Stimulated activated naive CD4-positive, alpha-beta T cell (primary cell): ENCODE measurements at places on chromosomes 3 and 15.

DNA sequence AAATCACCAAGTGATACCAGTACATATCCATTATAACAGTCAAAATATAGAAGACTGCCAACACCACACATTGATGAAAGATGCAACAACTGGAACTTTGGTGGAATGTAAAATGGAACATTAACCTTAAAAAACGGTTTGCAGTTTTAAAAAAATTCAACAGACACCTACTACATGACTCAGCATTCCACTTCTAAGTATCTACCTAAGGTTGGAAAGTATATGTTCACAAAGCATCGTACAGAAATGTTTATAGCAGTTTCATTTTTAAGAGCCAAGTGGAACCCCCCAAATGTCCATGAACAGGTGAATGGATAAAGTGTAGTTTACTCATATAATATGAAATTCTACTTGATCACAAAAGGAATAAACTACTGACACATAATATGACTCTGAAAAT is 314.7 kb upstream of the ARRDC4 start:
- DNase-seq: no peak

- no peak for DNase-seq
Observed at GRCh38 chr3:112976001-112976400, 1.1 kb upstream of the CD200R1 start.

DNA sequence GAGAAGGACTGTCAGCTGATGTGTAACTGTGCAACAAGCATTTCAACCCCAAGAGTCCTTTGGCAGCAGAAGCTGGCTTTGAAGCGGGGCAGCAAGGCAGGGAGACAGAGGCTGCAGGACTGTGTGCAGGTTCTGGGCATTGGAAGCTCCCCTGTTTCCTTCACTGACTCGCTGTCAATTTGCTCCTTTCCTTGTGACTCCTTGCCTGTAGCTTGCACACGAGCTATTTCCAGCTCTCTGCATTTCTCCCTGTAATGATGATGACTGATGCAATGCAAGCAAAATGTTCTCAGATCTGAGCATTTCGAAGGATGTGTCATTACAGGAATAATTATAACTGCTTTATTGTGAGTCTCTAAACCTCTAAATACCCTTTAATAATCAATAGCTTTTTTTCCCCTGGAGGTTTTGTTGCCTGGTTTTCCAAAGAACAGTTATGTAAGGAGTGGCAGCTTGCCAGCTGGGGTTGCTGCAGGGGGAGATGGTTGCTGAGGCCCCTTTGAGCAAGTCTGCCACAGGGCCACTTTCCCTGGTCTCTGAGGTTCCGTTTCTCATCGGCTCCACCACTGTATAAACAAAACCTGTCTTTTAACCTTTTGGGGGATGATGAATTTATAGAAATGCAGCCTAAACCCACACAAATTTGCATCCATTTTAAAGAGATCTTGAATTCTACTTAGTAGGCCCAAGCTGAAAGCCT is 2.8 kb downstream of the APOD start:
- DNase-seq: no peak

DNA sequence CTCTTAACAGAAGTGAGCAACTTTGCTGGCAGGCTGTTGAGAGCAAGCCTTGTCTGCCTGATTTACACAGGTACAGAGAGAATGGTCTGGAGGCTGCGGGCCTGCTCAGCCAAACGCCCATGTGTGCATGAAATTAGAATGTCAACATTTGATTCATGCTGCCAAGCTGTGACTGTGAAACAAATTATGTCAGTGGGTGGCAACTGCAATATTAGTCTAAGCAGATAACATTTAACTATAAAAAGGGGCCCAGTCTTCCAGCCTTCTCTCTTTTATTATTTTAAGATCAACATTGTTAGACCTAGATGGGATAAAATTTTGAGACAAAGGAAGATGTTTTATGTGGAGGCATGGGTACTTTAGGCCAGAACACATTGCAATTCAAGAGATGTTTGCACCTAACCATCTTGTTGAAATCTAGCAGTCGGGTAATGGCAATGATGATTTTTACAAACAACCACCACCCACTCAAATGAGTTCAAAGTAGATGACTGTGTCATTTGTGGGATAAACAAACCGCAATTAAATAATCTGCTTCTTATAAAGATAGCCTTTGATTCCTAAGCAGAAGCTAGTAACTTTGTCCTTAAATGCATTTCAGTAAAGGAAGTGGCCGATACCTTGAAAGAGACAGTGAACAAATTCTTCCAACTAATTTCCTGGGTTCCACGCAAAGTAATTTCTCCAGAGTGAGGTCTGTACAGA is 70.2 kb downstream of the FOXB1 start:
- no peak for DNase-seq

GRCh38 chr3:7764115-7764514 is 737.5 kb upstream of the LMCD1 start:
- DNase-seq: no peak

GRCh38 chr3:131714585-131715220 is 211.9 kb upstream of the MRPL3 start:
- no peak for DNase-seq

DNA sequence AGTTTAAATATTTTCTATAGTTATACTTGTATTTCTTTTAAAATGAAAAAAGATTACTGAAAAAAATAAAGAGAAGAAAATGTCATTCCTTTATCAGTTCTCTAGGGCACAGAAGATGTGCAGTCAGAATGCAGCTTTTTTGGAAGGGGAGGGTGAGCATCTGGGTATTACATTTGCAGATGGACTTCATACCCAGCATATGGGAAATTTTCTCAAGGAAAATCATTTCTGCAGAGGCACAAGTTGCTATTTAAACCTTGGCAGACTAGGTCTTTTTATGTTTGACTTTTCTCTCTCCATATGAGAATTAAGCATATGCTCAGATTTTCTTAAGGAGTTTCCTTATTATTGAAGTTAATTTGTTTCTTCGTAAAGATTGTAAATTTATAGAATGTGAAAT is 39.5 kb upstream of the ZNF385D start:
- no peak for DNase-seq

DNA sequence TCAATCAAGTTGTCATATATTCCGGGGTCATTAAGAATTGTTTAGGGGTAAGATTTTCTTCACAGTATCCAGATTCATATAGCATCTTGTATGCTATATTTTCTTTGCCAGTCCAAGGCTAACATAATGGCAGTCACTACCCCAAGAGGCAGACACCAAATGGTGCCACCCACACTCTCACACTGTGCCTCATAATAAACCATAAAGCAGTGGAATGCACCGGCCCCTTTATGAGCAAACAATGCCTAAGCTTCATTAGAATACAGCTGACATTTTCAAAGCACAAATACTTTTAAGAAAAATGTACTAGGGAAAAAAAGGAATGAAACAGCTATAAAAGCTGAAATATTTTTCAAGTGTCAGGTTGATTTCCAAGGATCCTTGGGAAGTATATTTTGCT is 121.6 kb downstream of the TFDP2 start:
- DNase-seq: no peak

DNA sequence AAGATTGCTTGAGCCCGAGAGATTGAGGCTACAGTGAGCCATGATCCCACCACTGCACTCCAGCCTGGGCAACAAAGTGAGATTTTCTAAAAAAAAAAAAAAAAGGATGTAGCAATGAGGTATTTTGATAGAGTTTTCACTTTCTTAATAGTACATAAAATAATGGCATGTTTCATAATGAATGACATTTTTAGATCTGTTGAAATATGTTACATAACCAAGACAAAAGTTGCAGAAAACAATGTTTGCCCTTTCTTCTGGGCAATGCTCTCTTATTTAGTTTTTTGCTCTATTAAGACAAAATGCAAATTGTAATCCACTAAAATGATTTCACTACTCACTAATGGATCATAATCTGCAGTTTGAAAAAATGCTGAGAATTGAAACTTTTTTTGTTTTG is 4.4 kb upstream of the MAPK6 start:
- no peak for DNase-seq

DNA sequence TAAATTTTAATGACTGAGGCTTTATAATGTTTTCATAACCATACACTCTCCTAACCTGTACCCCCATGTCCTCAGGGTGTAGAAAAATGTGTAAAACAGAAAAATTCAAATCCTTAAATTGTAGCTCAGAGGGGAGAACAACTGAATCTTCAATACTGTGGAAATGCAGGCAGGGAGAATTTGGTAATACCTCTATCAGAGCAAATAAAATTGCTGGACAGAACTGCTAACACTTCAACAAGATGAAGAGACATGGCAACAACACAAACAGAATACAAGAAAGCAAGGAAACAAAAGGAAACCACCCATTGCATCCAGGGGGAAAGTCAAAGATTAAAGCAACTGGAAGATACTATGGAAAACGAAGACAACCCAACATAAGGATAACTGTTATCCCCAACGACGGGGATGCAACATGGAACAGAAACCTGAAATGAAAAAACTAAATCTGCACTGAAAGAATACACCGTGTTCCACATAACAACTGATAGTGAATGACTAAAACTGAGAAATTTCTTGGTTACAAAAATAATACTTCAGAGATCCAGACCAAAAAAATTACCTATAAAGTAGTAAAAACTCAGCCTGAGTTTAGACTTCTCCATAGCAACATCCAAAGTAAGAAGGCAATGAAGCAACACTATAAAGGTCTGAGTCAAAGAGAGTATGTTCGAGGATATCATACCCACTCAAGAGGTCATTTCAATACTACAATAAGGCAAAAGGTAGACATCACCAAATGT is 48.5 kb downstream of the HACD2 start:
- no peak for DNase-seq

DNA sequence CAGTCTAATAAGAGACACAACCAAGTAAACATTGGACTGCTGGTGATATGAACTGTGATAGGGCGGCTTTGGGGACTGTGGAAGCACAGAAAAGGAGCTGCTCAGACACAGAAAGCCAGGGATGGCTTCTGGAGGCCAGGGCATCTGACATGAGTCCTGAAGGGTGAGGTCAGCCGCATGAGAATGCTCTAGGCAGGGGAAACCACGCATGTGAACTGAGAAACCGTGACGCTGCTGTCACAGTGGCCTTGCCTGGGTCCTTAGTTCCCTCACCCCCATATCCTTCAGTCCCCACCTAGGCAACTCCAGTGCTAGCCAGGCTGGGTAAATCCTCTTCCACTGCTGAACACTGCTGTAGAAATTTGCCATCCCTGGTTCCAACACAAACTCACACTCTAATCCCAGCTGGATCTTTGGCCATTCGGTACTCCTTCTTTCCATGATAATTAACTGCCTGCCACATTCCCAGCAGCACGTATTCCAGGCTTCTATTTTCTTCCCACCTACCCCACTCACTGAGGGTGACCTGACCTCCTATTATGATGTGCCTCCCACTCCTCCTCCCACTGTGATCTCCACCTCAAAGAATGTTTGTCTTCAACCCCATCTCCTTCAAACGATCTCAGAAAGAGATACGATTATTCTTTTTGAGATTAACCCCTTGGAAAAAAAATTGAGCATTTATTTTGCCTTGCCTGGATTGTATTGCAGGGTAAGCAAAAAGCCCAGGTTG is 31.4 kb downstream of the CRYGS start:
- no peak for DNase-seq

DNA sequence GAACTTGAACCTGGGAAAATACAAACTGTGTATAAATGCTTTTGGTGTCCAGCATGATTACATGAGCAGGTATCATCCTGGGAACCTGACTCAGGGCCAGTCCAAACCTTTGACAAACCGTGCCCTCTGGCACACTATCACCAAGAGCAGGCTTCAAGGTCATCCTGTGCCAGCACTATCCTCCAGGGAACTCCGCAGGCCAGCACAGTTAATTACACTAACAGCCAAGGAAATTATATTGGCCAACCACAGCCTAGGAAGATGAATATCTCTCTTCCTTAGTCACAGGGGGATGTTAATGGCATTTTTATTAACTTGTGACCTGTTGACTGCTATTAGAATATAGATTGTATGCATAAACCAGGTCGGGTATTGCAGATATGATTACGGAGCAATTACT is 262.0 kb downstream of the TUSC7 start:
- no peak for DNase-seq

DNA sequence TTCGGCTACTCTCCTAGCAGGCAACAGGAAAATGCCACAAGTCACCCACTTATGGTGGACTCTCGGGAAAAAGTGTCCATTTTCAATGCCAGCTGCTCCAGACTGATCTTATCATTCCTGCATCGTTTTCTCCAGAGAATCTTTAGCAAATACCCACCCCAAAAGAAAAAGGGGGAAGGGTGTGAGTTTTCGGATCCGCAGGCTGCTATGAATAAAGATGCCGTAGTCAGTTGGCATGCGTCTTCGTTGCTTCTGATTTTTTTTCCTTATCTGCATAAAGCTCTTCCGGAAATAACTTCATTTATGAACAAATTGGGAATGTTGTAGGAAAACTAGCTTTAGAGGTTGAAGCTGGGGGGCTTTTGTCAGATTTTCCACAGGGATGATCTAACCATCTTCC is 22.4 kb upstream of the VILL start:
- DNase-seq: no peak

GRCh38 chr15:64447536-64448315 is 12.7 kb upstream of the ZNF609 start:
- no peak for DNase-seq

GRCh38 chr15:28005004-28005527 is 94.0 kb downstream of the OCA2 start:
- DNase-seq: no peak

GRCh38 chr3:183285828-183286457 is 32.9 kb downstream of the B3GNT5 start:
- peak; percentile 83 for DNase-seq

- peak; percentile 39 for DNase-seq
Observed at GRCh38 chr3:16309558-16309957, 44.5 kb downstream of the OXNAD1 start.

DNA sequence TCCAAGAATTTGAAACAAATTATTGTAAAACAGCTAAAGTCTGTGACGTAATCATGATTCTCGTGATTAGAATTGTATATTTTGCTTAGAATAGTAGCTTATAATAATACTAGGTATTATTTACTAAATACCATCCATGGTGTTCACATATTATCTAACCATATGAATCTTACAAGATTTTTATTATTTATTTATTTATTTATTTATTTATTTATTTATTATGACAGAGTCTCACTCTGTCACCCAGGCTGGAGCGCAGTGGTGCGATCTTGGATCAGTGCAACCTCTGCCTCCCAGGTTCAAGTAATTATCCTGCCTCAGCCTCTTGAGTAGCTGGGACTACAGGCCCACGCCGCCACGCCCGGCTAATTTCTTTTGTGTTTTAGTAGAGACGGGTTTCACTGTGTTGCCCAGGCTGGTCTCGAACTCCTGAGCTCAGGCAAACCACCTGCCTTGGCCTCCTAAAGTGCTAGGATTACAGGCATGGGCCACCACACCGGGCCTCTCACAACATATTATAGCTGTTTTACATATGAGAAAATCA is 173.5 kb downstream of the EPHA3 start:
- DNase-seq: no peak

GRCh38 chr15:75994220-75994619 is 18.0 kb downstream of the NRG4 start:
- DNase-seq: no peak

GRCh38 chr15:99165020-99165790 is 60.3 kb downstream of the SYNM start:
- no peak for DNase-seq

DNA sequence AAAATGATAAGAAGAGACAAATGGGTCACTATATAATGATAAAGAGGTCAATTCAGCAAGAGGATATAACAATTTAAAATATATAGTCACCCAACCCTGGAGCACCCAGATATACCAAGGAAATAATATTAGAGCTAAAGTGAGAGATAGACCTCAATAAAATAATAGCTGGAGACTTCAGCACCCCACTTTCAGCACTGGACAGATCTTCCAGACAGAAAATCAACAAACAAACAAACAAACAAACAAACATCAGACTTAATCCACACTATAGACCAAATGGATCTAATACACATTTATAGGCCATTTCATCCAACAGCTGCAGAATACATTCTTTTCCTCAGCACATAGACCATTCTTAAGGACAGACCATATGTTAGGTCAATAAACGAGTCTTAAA is 79.4 kb downstream of the SENP7 start:
- no peak for DNase-seq
